ENCODE measurements at places on chromosomes 7 and 10. TPM values are rescaled to one million over a fixed set of nuclear protein-coding genes. Genes with fewer than 3 reads are reported as not detected.

Gene GSTO2
- total RNA-seq = 1.3 TPM

Gene ANKRD61
- total RNA-seq = not detected

Gene ACHE
- 0.62 TPM for total RNA-seq

- peak; percentile 97 for ATAC-seq
Observed at GRCh38 chr7:149284850-149285585, 23.0 kb downstream of the ZNF783 start.

- ATAC-seq = no peak
Observed at GRCh38 chr10:6049031-6049400, 13.2 kb downstream of the IL2RA start.

GRCh38 chr10:65611592-65611991, 1314.2 kb upstream of the LRRTM3 start:
- ATAC-seq = no peak

DNA sequence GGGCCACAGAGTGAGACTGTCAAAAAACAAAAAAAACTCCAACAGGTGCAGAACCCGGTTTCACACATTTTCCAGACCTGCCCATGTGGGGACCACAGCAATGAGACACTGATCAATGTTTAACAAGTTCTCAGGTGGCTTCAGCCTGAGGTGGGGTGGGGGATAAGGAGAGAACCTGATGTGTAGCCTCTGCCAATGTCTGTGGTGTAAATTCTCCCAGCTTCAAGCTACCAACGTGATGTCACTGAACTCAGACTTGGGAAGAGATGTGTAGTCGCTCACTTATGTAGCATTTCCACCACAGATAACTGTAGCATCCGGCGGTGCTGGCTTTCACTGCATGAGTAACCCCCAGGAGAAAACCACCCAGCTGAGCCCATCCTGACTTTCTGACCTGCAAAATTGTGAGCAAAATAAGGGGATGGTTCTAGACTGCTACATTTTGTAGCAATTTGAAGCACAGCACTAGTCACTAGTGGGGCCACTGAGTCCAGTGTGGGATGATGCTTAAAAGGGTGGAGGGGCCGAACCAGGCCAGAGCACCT, 13.8 kb upstream of the TNRC18 start:
- ATAC-seq = no peak

DNA sequence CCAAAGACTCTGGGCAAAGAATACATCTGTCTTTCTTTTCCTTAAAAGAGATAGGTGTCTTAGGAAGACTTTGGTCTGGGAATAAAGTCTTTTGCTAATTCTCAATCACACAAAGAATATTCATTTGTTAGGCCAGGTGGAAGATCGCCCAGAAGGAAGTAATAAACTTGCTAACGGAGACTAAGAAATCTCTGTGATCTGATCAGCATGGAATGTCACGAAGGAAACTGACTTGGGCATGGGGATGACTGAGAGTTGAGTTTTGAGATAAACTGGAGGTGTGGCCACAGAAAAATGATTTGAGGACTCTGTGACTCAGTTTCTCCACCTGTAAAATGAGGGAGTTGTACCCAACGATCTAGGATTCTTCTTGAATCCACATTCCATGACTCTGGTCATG, 161.1 kb upstream of the SVIL start:
- no peak for ATAC-seq

DNA sequence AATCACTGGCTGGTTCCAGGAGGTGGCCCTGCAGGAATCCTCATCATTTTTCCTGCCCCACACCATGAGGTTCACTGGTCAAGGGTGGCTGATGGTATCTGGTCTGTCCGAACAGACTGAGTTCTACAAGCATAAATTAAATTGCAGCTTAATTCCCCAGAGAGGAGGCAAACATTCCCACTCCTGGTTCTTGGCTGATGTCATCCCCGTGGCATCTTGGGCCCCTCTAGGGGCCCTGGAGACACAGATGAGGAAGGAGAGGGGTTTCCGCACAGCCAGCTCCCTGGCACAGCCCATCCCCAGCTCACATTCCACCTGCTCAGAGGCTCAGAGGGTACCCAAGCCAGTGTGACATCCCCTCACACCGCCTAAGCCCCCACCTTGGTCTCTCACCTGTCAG, 5.3 kb upstream of the KLRG2 start:
- ATAC-seq = no peak

DNA sequence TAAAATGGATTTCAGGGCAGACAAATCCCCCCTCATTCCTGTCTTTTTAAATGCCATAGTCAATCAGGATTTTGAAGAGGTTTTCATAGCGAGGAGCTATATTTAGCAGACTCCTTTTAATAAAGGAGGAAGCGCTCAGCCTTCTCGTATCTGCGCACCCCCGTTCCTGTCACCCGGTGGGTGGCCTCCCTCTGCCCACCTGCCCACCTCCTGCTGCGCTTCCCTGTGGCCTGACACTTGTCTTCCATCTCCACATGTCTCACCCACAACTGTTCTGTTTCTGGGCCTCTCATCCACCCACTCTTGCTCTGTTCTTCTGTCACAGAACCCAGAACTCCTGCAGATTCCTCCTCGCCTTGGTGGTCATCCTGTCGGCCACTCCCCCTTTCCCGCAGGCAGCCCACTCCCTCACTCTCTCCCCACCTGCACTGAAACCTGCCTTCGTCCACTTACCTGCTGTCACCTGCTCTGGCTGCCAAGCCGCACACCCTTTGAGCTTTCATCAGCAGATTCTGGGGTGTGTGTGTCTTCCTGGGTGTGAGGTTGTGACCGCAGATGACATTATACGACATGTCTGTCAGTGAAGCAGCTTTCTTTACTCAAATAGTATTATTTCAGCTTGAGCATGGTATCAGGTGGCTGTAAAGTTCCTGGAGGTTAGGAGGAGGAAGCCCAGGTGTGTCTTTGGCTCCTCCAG, 163.5 kb upstream of the AGK start:
- no peak for ATAC-seq
